Germinal center (tissue), 1 donor: ENCODE measurements at places on chromosomes 5 and 9.

DNA sequence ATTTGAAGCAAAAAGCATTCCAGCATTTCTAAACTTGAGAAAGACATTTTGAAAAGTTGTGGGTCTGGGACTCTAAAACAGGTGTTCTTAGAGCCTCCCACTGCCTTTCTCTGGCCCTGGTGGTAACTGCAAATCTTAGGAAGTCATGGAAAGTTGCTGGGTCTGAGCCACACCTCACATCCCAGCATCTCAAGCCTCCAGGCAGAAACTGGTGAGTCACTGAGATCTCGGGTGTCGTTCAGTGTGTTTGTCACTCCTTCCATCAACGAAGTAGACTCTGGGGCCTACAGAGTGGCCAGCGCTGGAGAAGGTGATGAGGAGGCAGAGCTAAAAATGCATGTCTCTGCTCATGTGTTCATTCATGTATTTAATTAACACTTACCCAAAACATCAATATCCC lies 59.6 kb upstream of the C5orf58 start:
- no peak for DNase-seq

DNA sequence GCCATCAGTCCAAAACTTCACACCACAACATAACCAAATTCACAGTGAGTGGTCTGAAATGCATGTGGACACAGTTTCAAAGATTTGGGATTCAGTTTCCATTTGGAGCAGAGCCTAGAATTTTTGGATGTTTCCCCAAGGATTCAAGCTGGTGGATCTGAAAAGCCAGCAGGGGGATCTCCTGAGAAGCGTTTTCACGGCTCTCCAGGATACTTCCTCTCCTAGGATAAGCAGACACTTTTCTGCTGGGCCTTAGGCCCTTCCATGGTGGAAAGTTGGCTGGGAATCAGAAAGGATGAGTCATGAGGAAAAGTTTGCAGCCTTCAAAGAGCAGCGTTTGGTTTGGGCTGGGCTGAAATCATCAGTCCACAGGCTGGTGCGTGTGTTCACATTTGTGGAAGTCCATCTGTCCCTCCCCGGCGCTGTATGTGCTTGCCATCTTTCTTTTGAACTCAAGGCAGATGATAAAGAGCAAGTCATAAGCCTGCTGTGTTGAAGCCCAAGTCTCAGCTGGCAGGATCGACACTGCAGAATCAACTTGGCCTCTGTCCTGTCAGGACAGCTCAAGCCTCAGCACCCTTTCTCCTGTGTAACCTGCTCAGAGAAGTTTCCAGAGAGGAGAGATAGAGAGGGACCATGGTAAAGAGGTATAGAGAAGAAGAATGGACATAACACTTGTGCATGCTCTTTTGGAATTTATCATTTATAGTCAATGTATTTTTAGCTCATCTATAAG lies 152.6 kb upstream of the MSX2 start:
- DNase-seq, result no peak

DNA sequence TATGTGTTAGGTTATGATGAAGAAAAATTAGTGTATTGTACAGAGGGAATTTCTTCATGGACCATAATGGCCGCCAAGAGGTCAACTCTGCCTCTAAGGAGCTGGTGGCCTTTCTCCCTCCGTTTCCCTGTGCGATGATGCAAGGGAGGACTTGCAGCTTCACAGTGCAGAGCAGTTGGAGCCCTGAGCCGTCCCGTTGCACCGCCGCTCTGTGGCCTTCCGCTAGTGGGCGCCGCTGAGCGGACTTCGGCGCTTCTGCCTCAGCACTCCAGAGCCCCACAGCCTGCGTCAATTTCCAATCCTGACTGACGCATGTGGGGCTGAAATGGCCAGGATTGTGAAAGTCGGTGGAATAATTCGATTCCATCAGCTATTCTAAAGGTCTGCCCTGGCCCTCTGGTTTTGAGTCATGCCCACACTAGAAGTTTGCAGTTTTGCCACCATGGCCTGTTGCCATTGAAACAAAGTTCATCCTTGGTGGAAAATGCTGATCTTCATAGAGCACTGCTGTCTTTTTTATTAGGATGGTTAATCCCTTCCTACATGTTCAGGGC lies 22.7 kb upstream of the LECT2 start:
- peak; percentile 49 for DNase-seq

DNA sequence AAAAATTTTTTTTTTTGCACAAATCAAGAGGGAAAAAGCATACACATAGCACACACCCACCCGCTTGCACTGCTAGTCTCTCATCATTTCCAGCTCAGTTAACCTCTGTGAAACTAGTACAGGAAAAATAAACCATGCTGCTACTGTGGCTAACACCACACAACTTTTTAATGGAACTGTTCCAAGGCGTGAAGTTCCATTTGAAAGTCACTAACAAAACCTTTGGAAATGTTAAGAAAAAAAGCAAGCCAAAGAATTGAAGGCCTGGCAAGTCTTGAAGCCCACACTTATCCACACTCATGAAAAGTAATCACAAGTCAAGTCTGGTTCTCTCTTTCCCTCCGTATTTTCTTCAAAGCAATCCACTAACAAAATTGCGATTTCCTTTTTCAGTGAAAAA lies 116.3 kb downstream of the FANCC start:
- no peak for DNase-seq

- no peak for DNase-seq
These were observed 15.0 kb downstream of the LPCAT1 start for GRCh38 chr5:1508659-1509290.

DNA sequence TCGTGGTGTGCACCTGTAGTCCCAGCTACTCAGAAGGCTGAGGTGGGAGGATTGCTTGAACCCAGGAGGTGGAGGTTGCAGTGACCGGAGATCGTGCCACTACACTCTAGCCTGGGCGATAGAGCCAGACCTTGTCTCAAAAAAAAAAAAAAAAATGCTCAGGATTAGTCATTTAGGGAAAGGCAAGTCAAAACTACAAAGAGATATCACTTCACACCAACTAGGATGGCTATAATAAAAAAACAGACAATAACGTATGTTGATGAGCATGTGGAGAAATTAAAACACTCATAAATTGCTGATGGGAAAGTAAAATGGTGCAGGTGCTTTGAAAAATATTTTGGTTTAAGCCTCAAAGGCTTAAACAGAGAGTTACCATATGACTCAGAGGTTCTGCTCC lies 6.3 kb upstream of the ANKRD34B start:
- no peak for DNase-seq

DNA sequence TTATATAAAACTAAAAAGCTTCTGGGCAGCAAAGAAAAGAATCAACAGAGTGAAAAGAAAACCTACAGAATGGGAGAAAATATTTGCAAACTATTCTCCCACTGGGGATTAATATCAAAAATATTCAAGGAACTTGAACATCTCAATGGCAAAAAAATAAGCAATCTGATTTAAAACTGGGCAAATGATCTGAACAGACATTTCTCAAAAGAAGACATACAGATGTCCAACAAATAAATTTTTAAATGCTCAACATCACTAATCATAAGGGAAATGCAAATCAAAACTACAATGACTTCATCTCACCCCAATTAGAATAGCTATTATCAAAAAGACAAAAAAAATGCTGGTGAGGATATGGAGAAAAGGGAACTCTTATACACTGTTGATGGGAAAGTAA lies 57.2 kb upstream of the SSBP2 start:
- DNase-seq, result no peak

- DNase-seq, result peak; percentile 71
These were observed at the start of gene SLC25A48 for GRCh38 chr5:135834639-135835529. Gene SLC25A48 (plus strand): TSS chr5:135834663. CDS start chr5:135834848, 185 bp downstream.

DNA sequence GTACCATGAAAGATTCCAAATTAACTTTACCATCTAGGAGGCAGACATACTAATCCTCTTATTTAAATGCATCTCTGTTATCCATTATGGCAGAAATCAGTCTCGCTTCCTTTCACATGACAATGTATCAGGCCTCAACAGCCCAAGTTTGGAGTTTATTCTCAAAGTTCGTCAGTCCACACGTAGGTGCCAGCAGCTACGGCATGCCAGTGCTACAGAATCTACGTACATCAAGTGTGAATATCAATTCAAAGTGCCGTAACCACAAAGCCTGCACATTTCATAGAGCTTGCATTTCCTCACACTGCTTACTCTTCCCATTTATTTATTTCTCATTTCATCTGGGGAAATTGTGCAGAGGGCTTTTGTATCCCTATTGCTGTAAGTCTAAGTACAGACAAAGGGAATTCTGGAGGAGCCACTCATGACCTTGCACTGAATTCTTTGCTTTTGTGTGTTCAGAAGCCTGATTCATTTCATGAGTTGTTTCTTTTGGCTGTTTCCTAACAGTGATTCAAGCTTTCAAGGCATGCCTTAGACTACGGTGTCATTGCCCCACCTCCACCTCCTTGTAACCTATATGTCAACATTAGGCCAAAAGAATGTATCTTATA lies 10.0 kb downstream of the ENC1 start:
- no peak for DNase-seq

DNA sequence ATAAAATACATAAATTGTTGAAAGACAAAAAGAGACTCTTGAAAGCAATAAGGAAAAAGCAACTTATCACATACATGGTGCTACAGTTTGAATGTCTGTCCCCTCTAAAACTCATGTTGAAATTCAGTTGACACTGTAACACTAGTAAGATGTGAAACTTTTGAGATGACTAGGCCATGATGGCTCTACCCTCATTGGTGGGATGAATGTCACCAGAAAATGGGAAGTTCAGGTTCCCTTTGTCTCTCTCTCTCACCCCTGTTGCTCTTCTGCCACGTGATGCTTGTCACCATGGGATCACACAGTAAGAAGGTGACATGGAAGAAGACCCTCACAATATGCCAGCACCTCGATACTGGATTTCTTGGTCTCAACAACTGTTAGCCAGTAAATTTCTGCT lies 50.3 kb upstream of the SPTLC1 start:
- DNase-seq, result no peak

DNA sequence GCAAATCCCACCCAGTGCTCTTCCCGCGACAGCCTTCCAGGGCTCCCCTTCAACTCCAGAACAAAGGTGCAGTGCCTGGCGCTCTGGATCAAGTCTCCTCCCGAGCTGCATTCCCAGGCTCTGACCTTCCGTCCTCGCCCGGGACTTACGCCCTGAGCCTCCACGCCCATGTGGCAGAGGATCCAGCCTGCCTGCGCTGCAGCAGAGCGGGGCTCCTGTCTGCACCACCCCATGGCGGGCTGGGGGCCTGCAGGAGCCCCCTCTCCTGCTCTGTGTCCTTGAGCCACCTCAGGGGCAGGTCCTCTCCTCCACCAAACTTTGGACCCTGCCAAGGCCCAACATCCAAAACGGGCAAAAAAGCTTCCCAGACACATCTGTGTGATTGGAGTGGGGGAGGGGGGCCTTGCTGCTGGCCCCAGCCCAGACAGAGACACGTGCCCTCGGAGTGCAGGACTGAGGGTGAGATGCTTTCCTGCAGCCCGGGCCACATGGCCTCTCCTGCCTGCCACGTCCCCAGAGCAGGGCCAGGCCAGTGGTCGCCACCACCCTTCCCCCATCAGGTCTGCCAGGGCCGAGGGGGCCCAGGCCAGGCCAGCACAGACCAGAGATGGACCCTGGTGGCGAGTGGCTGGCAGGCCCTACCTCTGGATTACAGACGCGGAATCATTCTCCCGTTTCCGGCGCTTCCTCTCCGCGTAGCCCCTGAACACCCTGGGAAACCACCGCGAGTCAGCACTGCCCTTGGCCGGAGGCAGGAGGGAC lies 4.4 kb downstream of the NSMF start:
- no peak for DNase-seq

DNA sequence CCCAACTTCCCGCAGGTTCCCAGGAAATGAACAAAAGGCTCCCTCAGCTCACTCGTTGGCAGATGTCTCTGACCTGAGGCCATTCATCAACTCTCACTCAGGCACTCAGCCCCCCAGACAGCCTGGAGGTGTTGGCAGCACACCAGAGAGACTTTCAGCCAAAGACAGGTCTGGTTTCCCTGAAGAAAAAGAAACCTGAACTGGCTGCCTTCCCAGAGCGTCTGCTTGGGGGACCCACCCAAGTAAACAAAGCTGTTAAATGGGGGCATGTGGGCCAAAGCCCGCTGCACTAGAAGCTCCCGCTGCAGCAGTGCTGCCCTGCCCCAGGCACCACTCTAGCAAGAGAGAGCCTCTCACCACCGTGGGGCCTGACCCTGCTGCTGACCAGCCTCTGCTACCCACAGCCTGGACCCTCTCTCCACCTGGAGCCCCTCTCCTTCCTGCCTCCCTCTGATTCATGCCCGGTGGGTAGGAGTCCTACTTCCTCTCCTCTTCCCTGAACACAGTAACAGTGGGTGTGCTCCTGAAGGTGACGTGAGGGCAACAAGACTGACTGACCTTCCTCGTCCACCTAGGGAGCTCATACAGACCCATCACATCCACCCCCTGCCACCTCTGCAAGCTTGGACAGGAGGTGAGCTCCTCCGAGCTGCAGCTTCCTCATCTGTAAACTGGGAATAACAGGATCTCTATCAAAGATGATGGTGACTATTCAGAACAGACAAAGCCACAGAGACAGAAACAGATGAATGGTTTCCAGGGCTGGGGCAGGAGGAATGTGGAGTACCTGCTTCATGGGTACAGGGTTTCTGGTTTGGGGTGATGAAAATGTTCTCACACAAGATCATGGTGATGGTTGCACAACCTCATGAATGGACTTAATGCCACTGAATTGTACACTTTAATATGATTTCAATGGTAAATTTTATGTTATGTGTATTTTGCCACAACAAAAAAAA lies 31.0 kb upstream of the GABRP start:
- DNase-seq, result no peak

DNA sequence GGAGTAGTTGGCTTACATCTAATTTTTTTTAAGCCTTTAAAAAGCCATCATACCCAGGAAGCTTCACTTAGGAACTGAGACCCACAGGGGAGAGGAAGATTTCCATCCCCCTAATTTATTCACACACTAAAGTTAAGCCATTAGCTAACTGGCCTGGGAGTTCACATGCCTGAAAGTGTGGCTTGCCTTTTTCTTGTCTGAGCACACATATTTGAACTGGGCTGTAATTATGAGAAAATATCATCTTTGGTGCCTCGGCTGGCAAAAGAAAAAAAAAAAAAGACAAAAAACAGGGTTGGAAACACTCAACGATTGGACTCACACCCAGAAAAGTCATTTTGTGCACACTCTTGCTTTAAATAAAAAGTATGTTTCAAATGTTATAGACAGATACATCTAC lies 847.3 kb downstream of the MAT2B start:
- no peak for DNase-seq
